Cerebellar cortex (tissue), 1 donor: ENCODE measurements at places on chromosomes 16 and 17.
A peak's percentile ranks its signal among the peaks of the same experiment; 100 is the strongest.

GRCh38 chr17:19325542-19325941 is 37.0 kb downstream of the B9D1 start:
- DNase-seq: no peak

- DNase-seq: no peak
Observed at GRCh38 chr16:68015681-68016080, at the start of gene DPEP2NB. Gene DPEP2NB (minus strand): TSS chr16:68015911. CDS start chr16:68015770, 141 bp downstream.

DNA sequence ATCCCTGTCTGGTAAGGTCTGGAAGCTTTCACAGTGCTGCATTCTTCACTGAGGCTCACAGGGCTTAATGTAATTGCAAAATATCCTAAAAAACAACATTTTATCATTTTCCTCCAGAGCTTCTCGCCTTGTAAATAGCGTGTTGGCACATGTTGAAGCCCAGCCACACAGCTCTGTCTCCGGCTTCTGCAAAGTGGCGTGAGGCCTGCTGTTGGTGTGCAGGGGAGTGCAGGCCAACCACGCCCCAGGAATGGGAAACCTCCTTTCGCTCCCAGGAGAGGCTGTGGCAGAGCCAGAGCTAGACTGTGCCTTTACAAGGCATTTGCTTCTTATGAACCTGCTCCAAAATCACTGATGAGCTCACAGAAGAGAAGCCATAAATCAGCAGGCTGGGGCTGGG is 248.2 kb upstream of the MAF start:
- DNase-seq: no peak

DNA sequence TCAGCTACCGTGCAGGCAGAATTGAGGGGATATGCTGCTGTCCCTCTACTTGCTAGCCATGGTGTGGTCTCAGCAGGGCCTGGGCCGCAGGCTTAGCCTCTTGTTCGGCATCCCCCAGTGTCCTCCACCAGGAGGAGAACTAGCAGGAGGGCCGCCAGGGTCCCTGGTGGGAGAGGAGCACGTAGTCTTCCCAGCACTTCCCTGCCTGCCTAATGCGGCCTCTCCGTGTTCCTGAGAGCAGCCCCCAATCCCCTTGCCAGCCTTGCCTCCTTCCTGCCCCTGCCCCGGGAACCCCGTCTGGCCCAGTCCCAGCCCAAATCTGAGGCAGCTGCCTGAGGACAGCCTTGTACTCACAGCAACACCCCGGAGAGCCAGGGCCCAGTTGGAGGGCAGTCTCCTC is 38.1 kb downstream of the PLD6 start:
- no peak for DNase-seq

DNA sequence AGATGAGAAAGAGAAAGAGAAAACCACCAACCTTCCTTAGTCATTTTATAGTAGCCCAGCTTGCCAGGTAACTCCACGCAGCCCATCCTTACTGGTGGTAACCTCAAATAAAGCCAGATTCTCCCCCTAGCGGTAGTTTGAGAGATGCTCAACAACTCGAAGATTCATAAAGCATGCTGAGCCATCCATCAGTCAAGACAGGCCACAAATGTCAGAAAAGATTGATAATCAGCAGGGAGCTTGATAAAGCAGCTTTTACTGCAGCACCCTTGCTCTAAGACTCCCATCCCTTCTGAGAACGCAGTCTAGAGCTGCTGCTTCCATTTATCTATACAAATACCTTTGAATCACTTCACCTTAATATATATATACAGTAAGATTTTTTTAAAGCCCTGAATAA is 451.5 kb upstream of the HSBP1 start:
- DNase-seq: peak; percentile 79

DNA sequence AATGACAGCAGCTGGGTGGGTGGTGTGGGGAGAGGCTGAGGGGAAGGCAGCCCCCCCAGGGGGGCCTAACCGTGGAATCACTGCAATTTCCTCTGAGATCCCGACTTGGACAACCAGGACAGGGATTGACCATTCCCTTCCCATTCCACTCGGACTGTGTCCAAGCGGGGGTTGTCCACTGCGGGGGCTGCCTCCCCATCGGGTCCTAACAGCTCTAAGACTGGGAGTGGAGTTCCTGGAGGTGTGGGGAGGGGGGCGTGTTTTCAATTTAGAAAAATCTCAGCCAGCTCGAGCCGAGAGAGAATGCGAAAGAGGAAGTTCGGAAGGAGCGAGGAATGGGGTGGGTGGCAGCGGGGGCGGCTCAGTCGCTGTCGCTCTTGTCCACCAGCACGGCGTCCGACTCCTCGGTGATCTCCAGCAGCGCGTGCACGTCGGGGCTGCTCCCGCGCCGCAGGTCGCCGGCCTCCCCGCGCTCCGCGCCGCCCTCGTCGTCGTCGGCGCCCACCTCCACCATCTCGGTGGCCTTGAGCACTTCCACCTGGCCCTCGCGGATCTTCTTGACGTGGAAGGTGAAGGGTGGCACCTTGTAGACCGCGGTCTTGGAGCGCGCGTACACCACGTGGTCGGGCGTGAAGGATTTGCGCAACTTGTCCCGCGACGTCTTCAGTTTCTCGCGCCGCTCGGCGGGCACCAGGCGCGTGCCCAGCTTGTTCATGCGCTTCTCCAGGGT is 16.2 kb upstream of the STAT3 start:
- no peak for DNase-seq

DNA sequence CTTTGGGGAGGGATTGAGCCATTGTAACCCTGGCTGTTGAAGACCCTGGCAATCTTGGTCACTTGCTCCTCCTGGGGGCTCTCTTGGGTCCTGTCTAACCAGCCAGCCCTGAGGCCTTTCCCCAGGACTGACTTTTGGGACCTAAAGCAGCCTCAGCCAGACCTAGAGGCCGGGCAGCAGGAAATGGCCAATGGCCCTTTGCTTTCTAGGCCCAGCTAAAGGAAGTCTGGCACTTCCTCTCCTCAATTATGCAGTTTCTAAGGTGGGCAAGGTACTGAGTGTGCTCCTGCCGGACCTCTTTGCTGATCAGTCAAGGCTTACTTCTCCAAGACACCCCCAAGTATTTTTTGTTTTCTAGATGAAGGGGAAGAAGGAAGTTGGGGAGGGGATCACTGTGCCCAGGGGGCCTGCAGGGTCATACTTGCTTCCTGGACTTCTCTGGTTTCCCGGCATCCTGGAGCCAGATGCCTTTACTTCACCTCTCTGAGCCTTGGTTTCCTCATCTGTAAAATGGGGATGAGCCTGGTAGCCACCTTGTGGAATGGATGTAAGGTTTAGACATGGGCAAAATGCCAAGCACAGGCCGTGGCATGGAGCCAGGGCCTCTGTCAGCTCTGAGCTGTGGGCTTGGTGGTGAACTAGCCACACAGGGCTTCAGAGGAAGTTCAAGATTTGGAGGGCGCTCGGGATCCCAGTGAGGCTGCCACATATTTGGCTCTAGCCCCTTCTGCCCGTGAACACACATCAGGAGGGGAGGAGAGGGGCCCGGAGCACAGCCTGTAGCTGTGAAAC is 8.6 kb downstream of the CX3CL1 start:
- no peak for DNase-seq

DNA sequence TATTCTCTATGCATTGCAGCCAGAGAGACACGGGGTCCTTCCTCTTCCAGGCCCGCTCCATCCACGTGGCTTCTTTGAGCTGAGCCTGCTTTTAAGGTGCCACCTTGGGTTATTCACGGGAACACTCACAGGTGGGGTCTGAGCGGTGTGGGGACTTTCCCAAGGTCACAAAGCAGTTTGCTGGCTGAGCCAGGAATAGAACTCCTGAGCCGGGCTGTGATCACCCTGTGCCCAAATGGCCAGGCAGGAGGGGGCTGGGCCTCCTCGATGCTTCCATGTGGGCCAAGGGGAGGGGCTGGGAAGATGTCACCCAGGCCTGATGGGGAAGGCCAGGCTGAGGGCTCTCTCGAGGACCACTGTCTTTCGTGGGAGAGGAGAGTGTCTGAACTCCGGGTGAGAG is 13.0 kb upstream of the GSE1 start:
- DNase-seq: no peak

- no peak for DNase-seq
Observed at GRCh38 chr17:78266231-78266631, 34.8 kb downstream of the TMEM235 start.

- no peak for DNase-seq
Observed at GRCh38 chr17:40218006-40218739, 931 bp upstream of the WIPF2 start.

GRCh38 chr17:27818401-27819105 is 18.2 kb upstream of the NOS2 start:
- DNase-seq: no peak

- no peak for DNase-seq
Observed at GRCh38 chr16:3643095-3643730, 11.3 kb upstream of the DNASE1 start.

GRCh38 chr16:30886145-30886544 is 7.7 kb downstream of the BCL7C start:
- no peak for DNase-seq

DNA sequence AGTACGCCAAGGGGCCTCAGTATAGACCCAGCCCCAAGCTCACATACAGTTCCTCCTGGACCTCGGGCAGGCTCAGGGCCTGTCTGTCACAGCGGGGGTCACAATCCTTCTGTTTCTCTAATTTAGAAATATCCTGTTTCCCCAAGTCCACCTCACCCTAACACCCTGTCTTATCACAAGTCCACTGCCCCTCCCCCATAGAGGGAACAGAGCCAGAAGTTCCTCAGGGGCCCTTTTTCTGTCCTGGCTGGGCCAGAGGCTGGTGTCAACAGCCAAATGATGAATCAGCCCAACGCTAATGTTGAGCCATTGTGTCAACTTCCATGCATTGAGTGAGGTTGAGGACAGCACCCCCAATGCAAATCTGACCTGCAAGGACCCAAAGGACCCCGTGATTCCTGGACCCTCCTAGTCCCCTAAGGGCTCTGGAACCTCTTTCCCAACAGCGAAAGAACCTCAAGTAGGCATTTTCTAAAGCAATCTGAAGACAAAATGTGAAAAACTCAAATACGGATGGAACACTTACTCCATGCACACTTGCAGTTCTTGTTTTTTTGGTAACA is 58.6 kb downstream of the PECAM1 start:
- no peak for DNase-seq
